GM18507 (cell line): ENCODE measurements at places on chromosomes 5 and 9.
A peak's percentile ranks its signal among the peaks of the same experiment; 100 is the strongest.

DNA sequence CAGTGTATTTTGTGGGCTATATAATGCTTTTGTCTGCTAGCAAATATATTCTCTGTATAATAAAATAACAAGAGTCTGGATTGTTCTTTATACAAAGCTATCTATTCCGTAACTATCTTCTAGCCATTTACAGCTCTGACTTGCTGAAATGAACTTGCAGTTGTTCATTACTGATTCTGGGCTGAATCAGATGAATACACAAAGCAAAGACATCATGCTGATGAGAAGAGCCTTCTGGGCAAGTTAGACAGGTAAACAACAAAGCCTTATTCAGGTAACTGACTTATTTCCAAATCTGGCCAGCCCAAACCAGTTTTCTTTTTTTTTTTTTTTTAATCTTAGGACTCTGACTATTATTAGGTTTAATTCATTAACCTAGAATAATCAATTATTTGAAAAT is 255.5 kb downstream of the KIAA0825 start:
- no peak for DNase-seq

DNA sequence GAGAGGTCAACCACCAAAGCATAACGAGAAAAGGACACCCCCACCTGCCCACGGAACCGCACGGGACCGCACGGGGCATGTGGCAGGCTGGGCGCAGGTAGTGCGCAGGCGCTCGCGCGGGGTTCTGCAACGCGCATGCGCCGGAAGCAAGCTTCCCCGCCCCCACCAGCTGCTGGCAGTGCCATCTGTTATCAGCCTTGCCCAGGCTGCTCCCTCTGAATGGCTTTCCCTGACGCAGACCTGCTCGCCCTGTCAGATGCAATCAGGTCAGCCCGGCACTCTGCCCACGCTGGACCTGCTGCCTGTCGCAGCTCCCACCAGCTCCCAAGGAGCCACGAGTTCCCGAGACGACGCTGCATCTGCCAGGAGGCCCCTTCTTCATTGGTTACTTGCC is 22.8 kb downstream of the PTCH1 start:
- no peak for DNase-seq

GRCh38 chr5:38104497-38105230 is 153.7 kb upstream of the EGFLAM start:
- no peak for DNase-seq

DNA sequence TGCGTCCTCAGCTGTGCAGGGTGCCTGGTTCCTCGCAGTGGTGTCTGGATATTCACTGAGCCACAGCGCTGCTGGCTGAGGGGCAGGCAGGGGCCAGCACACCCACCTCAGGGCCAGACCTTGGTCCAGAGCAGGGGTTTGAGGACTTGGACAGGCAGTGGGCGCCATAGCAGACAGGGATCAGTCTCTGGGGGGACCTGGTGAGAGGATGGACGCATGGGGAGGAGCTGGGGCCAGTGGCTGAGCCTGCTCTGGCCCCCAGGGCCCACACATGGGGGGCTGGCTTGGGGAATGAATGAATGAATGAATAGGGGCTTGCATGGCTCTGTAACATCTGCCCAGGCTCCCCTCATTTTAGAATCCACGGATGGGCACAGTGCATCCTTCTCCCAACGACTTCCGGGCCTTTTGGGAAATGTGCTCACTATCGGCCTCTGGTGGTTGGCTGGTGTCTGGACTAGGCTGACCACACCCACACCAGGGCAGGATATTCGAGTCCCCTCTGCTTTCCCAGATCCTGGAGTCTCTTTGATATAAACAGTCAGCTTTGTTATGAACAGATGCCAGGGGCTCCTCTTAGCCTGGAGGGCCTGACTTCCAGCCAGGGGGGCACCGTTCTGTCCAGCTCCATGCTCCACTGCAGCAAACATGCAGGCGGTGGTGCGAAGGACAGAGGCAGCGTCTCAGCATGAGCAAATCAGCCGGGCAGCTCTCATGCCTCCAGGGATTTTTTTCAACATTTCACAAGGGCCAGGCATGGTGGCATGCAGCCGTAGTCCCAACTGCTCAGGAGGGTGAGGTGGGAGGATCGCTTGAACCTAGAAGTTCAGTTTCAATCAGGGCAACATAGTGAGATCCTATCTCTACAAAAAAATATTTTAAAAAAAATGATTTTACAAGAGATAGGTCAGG is 62.6 kb downstream of the NEK6 start:
- peak; percentile 42 for DNase-seq

- no peak for DNase-seq
Observed at GRCh38 chr9:38138276-38138675, 69.2 kb upstream of the SHB start.

DNA sequence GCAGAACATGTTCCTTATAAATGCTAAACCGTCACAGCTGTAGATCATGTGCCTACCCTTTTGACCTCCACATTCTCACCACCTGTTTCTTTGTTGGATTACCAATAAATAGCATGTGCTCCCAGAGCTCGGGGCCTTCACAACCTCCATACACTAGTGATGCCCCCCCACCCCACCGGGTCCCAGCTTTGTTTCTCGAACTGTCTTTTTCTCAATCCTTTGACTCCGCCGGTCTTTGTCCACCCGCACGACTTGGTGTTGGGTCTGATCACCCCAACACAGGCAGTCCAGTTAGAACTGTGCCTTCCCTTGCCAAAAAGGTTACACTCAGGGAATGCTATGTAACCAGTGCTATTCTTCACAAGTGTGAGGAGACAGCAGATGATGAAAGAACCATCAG is 485.9 kb upstream of the C9orf72 start:
- no peak for DNase-seq

GRCh38 chr9:96020300-96020791 is 144.9 kb downstream of the ERCC6L2 start:
- DNase-seq: no peak

GRCh38 chr5:34597034-34598027 is 58.8 kb upstream of the RAI14 start:
- no peak for DNase-seq

DNA sequence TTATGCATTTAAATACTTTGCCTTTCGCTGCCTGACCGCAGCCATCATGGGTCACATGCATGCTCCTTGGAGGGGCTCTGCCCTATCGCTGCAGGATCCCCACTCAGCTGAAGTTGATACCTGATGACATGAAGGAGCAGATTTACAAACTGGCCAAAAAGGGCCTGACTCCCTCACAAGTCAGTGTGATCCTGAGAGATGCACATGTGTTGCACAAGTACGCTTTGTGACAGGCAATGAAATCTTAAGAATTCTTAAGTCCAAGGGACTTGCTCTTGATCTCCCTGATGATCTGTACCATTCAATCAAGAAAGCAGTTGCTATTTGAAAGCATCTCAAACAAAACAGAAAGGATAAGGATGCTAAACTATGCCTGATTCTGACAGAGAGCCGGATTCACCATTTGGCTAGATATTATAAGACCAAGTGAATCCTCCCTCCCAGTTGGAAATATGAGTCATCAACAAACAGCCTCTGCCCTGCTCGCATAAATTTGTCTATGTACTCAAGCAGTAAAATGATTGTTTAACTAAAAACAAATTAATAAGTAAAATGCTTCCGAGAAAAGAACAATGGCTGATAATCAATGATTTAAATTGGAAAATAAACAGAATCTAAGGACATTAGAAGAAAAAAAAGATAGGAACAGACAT is 41.6 kb upstream of the PPP2CA start:
- DNase-seq: no peak

DNA sequence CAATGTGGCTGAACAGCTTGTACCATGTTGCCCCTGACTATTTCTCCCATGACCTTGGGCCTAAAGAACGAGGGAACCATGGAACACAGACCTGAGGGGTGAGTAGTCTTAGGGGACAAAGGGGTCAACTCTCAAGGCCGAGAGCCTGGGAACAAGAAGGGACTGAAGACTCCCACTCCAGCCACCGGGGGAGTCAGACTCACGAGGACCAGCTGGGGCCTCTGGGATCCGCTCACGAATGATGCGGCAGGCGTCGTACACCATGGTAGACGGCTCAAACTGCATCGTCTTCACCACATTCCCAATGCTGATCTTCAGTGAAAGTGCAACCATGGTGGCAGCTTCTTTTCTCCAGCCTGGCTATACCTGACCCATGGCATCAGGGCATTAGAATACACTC is 6.6 kb downstream of the TLN1 start:
- no peak for DNase-seq

DNA sequence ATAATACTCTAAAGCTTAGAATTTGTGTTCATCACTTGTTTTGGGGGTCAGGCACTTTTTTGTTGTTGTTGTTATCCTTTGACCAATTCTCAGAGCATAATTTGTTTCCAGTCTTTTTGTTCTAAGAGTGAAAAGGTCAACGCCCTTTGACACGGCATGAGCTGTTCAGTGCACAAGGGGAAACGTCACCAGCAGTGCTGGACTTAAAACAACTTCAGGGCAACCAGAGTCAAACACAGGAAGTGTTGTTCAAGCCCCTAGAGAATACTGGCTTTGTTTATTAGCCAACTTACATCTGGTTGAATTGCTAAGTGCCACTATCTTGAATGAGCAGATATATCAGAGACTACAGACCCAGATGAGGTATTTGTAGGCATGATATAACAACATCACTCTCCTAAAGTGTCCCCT is 368.9 kb downstream of the TMEM161B start:
- no peak for DNase-seq

GRCh38 chr5:68528821-68529273 is 313.3 kb downstream of the PIK3R1 start:
- DNase-seq: no peak

- DNase-seq: no peak
Observed at GRCh38 chr5:139397921-139398320, 3.0 kb upstream of the PROB1 start.

GRCh38 chr9:3436629-3437420 is 89.0 kb downstream of the RFX3 start:
- no peak for DNase-seq

GRCh38 chr5:108003178-108003577 is 332.4 kb upstream of the EFNA5 start:
- DNase-seq: no peak

DNA sequence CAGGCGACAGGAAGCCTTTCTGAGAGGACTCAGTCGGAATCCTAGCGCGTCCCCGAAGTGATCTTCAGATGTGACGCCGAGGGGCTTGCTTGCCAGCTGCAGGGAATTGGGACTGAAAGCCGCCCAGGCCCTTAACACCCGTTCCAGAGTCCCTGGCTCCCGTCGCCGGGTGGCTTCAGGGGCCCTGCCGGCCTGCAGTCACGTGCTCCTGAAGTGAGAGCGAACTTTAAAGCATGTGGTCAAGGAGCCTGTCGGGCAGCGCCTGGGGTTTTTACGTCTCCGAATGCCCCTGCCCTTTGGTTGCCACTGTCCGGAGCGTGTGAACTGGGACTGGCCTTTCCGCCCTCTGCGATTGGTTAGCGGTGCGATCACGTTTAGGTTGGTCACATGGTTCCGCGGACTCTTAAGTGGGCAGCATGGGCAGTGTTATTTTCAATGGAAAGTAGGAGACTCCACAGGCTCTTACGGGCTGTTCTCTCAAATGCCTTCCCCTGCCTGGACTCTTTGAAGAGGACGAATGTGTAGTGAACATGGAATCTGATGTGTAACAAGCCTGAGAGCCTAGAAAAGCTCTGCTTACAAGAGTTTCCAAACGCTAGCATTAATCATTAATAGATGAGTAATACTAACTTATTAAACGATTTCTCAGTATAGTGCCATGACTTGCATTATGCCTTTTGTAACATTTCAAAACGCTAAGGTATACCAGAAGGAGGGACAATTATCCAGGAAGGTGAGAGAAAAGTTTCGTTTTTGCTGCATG is 1.9 kb downstream of the VLDLR start:
- no peak for DNase-seq

GRCh38 chr5:180690562-180690961 is 41.2 kb upstream of the FLT4 start:
- DNase-seq: no peak

DNA sequence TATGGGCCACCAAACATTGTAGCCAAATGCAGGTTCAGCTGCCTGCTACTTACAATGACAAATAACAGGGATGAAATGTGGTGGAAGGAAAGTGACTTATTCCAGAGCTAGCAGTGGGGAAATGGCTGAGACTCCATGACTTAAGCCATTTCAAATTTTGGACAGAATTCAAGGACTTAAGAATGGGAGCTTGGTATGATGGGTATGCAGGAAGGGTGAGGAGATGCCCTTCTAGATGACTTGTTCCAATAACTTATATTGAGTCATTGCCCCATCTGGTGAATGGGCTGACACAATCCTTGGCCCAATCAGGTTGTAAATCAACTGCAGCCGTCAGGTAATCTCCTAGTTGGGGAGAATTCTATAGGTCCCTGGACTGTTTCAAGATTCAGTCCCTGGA is 230.7 kb upstream of the SGCD start:
- DNase-seq: no peak

- DNase-seq: no peak
Observed at GRCh38 chr5:131265311-131265803, 1.5 kb downstream of the CDC42SE2 start.

DNA sequence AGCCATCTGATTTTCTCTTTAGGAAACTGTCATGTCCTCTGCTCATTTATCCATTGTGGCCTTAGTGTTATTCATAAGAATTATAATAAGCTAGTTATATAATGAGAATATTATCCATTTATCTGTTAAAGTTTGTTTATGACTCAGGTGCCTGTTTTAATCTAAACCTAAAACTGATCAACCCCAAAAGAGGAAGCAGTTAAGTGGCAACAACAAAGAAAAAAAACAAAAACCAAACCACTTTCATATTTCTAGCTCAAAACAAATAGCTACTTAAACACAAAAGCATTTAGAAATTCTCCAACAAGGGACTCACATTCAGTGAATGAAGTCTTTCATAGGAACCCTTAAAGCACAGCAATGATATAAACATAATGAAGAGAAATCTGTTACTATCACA is 116.4 kb downstream of the APBA1 start:
- no peak for DNase-seq

DNA sequence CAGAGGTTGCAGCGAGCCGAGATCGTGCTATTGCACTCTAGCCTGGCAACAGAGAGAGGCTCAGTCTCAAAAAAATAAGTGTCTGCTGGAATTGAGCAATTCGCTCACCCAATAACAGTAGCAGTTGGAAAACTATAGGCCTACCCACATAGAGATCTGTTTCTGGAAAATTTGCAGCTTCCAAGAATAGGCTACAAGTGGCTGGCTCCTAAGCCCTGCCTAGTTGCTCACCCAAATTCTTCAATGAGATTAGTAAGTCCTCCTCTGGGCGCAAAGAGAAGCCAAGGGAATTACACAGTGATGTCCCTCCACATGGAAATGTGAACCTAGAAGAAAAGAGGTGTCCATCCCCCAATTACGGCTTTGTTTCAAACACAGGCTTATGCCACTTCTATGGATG is 42.6 kb upstream of the RNF38 start:
- no peak for DNase-seq

DNA sequence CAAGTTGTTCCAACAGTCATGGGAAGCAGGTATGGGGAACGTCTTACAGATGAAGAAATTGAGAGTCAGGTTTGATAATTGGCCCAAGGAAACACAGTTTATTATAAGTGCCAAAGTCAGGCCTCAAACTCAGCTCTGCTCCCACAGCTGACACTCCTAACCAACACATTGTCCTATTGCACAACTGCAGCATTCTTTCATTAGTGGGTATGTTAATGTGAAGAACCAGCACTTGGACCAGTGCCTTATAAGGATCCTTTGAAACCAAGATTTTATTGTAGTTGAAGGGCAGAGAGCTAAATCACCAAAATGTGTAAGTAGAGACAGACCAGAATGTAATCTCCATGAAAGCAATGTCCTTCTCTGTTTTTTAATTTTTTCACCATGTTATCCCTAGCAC is 56.1 kb downstream of the GRIA1 start:
- DNase-seq: no peak

- DNase-seq: no peak
Observed at GRCh38 chr5:5179079-5179478, 38.9 kb downstream of the ADAMTS16 start.
